ENCODE measurements at places on chromosomes 1 and 21.

DNA sequence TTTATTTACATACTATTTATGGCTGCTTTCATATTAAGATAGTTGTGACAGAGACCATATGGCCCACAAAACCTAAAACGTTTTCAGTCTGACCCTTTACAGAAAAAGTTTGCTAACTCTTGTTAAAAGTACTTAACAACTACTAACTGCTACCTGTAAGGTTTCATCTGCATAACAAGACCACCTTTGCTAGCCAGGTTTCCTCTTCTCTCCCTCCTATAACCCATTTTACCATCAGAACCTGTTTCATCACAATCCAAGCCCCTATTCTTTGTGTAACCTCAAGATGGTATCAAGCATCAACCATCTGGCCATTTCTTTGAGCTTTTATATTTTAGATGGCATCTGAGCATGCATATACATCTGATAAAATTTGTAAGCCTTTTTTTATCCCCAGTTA, 305.4 kb downstream of the HHIPL2 start:
- DNase-seq = no peak

DNA sequence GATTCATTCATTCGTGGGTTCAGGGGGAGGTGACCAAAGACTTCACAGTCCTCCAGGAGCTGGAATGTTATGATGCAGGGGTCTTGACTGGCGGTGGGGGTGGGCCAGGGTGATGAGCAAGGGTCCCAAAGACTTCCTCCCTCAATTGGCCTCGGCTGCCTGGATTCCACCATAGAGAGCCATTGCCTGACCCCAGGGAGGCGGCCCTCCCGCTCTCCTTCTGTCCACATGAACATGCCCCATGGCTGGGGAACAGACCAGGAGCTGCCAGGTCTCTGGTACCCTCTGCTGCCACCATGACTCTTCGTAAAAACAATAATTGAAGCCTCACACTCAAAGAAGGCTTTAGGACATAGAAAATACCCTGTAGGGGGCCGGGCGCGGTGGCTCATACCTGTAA, 102.5 kb upstream of the CASZ1 start:
- no peak for DNase-seq

- peak; percentile 36 for DNase-seq
Observed at GRCh38 chr1:210328746-210329503, at the start of gene HHAT. Gene HHAT, plus strand, starts transcription at chr1:210328902. Its CDS starts 20,074 bp downstream, at chr1:210348976.

DNA sequence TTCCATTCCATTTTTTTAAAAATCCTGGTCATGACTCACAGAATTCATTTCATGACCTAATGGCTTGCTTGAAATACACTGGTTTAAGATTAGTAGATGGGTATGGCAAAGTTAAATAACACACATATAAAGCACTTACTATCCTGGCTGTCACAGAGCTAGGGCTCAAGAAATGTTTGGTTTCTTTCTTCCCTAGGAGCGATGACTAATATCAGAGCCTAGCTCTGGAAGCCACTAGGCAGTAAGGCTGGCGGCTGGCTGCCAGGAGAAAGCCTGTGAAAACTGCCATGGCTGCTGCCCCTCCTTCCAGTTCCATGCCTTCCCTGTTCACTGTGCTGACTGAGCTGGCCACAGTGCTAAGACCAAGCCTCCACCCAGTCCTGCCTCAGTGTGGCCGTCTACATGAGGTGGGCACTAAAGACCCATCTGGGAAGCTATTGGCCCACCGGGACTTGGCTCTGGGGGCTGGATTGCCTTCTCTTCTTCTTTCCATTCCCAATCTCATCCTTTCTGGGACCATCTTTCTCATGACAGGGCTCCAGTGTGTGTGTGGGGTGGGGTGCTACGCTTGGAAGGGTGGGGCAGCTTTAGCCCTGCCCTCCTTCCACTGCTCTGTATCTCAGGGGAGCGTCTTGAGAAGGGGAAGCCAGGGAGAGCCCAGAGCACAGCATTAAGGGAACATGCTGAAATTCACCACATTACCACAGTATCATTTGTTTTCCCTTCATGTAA, 10.8 kb upstream of the ASCL5 start:
- no peak for DNase-seq

DNA sequence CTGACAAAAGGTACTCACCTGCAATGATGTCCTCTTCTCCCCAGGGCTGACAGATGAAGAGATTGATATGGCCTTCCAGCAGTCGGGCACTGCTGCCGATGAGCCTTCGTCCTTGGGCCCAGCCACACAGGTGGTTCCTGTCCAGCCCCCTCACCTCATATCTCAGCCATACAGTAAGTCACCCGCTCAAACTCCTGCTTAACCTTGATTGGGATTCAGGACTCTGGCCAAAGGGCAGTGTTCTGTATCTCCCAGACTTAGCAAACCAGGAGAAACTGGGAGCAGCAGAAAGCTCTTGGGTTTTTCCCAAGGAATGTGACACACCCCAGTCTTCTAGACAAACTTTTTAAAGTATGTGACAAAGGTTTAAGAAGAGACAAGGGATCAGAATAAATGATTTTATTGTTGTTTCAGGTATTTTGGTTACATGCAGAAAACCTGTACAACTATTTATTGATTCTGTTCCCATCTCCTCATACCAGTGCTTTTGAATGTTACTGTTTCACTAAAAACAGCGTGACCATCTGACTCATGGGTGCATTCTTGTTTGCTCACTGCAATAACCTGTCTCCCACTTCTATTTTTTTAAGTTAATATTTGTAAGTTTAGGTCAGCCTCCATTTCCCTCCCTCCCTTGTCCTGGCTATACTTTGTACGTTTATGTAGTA, 124.6 kb downstream of the PEX14 start:
- no peak for DNase-seq

- DNase-seq = no peak
Observed at GRCh38 chr1:41155105-41155504, 87.0 kb downstream of the SCMH1 start.

DNA sequence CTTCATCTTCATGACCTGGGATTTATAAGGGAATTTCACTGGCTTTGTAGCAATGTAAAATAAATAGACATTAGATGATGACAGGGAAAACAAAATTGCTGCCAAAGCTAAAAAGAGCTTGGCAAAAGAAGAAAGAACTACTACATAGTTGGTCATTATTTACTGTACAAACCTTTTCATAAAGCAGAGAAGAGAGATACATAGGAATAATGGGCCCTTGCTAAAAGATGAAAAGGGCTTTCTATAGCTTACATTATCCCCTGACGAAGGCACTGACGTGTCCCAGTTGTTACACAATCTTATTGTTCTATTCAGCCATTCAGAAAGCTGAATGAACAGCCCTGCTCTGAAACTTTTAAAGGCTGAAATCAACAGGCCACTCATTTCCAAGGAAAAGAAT, 57.1 kb downstream of the ZC3H11B start:
- peak; percentile 72 for DNase-seq

DNA sequence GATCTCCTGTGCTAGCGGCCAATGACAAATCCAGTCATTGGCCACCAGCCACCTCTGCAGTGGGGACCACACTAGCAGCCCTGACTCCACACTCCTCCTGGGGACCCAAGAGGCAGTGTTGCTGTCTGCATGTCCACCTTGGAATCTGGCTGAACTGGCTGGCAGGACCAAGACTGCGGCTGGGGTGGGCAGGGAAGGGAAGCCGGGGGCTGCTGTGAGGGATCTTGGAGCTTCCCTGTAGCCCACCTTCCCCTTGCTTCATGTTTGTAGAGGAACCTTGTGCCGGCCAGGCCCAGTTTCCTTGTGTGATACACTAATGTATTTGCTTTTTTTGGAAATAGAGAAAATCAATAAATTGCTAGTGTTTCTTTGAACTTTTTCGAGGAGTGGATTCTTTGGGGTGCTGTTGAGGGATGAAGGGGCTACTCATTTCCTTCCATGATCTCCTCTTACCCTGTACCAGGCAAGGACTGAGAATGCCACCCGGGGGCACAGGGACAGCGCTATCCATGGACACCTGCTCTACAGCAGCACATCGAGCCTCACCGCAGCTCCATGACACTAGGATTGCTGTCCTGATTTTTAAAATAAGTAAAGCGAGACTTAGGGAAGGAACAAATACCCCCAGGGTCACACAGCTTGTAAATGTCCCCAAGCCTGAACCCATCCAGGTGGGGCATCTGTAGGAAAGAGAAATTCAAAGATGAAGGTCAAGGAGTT, 44.7 kb downstream of the TNNT2 start:
- no peak for DNase-seq

DNA sequence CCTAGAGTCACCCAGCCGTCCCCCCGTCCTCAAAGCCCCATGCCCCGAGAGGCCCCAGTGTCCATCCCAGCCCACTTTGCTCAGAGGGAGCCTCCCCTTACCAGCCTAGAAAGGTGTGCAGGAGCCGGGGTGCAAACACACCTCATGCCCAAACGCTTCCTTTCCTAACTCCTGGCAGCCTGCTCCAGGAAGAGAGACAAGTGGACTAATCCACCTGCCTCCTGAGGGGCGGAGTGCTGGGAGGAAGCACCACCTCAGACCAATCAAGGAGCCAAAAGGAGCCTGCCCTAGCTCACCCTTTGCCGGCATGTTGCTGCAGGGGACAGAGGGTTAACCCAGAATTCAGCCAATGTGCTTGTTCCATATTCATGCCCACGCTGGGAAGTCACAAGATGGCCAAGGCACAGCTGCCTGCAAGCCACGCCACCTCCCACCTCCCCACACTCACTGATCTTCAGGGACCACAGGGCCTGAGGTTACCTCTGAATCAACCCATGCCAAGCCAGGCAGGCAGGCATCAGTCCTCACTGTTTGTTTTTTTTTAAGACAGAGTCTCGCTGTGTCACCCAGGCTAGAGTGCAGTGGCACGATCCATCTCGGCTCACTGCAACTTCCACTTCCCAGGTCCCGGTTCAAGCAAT, 27.8 kb downstream of the PLEKHA6 start:
- DNase-seq = no peak

DNA sequence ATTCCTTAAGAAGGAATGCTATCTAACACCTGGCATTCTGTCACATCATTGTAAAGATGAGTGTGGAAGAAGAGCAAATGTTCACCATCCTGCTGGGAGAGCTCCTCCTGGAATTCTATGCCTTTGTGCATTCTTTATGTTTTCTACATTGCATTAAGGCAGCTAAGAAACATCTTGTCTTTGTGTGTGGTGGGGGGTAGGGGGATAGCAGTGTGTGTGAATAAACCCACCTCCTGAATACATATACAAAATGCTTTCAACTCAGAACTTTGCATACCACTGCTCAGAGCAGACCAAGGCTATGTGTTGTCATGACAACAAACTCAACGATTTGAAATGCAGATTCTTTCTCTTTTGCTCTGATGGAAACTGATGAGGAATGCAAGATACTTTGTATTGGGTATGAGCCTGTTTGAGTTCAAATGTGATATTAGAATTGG, 193.6 kb upstream of the KAZN start:
- DNase-seq = no peak

GRCh38 chr21:33234635-33235520, 5.1 kb downstream of the IFNAR2 start:
- DNase-seq = no peak

DNA sequence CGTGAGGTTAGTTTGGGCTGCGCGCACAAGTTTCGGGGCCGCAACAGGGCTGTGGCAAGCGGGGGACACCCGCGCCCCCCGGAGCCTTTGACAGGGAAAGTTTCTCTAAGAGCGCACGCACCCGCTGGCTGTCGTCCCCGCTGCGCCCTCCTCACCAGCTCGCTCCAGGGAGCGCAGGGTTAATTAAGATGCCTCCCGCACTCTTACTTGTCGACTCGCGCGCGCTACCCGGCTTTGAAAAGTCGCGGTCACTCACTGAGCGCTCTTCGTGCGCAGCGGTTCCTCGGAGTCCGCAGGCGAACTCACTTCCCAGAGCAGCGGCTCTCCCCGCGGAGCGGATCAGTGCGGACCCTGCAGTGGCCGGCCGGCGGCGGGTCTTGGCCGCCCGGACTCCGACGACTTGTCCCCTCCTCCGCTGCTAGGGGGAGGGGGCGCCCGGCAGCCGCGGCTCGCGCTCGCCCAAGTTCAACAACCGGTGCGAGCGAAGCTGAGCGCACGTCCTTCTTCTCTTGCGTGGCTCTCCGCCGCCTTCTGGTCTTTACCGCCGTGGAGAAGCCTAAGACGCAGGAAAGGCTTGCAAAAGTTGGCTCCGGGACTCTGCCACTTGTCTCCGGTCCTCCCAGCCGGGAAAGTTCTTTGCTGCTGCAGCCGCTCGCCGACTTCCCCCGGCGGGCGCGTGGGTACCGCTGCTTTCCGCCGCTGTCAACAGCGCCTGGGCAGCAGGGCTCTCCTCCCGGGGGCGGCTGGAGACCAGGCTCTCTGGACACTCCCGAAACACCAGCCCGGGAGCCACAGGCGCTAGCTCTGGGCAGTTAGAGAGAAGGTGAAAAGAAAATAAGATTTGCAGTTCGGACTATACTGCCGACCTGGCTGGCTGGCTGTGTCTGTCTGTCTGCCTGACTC, 506 bp downstream of the JUN start:
- DNase-seq = peak; percentile 13

- DNase-seq = no peak
Observed at GRCh38 chr21:18354947-18355346, 48.6 kb downstream of the TMPRSS15 start.

DNA sequence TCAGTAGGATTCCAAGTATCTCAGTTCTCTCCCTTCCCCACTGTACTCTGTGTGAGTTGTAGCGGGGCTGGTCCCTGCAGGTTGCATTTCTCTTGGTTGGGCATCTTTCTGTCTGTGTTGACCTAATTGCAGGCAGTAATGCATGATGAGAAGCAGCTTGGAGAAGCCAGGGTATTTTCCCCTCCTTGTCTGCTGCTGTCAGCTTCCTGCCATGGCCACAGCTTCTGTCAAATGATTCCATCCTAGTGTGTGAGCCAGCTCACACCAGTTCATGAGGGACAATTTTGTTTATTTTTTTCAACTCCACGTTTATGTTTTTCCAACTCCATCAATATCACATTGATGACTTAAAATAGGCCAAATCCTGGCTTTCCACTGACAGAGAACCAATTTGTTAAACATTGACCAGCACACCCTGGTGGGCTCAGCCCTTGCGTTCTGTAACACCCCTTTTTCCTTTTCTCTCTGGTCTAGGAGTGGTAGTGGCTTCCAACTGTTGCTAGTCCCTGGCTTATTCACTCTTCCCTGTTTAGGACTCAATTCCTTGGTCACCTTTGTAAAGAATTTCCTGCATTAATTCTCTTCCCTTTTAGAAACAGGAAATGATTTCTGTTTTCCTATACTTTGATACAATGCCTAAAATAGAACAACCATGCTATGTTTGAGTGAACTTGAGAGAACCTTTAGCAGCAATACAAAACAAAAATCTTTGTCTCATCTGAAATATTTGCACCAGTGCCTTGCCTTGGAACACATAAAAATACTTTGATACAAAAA, 44.9 kb upstream of the APOBEC4 start:
- DNase-seq = no peak

DNA sequence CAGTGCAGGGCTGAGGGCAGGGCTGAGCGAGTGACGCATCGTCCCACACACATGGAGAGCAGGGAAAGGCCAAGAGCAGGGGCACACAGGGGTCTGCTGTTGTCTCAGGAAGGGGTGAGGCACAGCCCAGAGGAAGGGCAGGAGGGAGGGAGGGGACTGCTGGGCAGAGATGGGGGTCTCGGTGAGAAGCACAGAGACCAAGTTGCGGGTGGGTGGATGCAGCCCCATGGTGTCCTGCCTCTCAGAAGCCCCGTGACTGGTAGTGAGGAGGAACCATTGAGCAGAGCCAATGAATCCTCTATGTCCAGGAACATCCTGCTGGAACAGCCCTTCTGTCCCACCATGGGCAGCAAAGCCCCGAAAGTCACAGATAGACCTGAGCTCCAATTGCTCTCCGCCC, 17.8 kb downstream of the C1orf198 start:
- DNase-seq = no peak

GRCh38 chr21:45974073-45975019, 7.2 kb upstream of the COL6A1 start:
- no peak for DNase-seq

Data from forelimb muscle (tissue), 1 donor.